ENCODE measurements at places on chromosomes 1 and 21.

- no peak for DNase-seq
Measured at GRCh38 chr1:61426254-61426653, 298.7 kb downstream of the TM2D1 start.

GRCh38 chr1:171254859-171255258 lies 6.6 kb downstream of the FMO1 start:
- peak; percentile 72 for DNase-seq

- peak; percentile 5 for DNase-seq
Measured at GRCh38 chr1:236882678-236883077, 87.6 kb downstream of the MTR start.

GRCh38 chr1:211305044-211305443 lies 21.6 kb upstream of the TRAF5 start:
- peak; percentile 76 for DNase-seq

DNA sequence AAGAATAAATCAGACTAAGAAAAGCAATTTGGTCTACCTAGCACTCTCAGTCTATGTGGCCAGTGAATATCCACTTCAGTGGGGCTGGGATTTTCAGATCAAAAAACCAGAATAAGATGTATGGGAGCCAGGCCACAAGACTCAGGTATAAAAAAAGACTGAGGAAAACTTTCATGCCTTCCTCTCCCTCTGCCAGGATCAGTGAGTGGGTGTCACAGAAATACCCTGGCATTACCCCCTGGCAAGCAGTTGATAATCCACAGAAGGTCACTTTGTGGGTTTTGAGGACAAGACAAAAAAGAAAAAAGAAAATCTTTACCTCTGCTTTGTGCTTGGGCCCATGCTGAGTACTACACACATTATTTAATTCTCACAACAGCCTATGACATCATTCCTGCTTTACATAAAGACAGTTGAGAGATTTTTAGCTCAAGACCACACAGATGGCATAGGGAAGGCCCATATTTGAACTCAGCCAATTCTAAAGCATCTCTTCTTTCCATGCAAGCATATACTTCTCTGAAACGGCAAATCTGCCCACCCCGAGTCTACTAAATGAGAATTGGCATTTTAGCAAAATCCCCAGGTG lies 57.6 kb downstream of the DESI2 start:
- no peak for DNase-seq

DNA sequence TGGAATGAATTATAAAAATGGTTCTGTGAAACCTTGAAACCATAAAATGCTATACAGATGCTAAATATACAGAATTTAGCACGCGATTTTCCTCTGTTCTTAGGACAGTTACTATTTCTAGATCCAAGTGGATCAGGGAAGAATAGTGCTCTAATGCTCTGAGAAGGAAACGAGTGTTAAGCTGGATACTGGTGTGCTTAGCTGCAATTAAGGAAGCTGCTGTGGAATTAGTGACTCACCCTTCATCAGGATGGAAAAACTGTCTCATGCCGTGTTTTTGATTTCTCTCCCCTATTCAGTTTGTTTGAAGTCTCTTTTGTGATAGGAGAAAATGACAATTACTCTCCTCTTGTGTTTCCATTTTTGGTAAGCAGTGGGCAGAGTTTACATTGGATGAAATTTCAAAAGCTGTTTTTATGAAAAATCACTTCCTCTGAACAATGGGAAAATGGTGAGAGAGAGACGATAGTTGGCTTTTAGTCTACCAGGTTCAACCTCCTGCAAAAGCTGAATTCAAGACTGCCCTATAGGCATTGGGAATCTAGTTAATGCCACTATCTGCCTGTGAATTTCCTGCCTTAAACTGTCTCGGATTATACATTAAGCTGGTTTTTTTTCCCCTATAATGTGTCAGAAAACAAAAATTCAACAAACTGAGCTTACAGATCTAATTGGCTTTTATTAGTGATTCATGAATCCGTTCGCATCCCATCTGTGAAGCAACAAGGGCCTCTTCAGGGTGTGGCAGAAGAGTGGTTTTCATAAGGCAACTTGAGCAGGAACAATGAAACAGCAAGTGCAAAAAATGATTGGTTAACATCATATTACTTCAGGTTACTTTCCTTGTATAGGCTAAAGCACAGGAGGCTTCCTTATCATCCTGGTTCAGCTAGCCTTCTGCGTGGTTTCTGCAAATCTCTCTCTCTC lies 179.8 kb downstream of the ST6GALNAC3 start:
- DNase-seq, result peak; percentile 76

DNA sequence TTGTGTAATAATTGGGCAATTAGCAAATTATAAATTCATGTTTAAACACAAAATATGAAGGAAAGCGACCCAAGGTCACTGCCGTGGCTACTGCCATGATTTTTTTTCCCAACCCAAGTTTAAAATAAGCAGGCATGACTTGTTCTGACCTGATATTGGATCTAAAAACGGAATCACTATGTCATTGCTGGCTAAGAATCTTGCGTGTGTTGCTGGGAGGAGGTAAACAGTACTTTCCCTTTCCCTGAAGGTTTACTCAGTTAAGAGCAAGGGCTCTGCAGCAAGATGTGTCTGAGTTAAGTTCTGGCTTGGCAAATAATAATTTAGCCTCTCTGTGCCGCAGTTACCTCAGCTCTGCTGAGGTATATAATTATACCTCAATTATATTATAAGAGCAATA lies 125.7 kb upstream of the L1TD1 start:
- no peak for DNase-seq

- DNase-seq, result no peak
Measured at GRCh38 chr1:66288048-66288447, 245.9 kb upstream of the SGIP1 start.

DNA sequence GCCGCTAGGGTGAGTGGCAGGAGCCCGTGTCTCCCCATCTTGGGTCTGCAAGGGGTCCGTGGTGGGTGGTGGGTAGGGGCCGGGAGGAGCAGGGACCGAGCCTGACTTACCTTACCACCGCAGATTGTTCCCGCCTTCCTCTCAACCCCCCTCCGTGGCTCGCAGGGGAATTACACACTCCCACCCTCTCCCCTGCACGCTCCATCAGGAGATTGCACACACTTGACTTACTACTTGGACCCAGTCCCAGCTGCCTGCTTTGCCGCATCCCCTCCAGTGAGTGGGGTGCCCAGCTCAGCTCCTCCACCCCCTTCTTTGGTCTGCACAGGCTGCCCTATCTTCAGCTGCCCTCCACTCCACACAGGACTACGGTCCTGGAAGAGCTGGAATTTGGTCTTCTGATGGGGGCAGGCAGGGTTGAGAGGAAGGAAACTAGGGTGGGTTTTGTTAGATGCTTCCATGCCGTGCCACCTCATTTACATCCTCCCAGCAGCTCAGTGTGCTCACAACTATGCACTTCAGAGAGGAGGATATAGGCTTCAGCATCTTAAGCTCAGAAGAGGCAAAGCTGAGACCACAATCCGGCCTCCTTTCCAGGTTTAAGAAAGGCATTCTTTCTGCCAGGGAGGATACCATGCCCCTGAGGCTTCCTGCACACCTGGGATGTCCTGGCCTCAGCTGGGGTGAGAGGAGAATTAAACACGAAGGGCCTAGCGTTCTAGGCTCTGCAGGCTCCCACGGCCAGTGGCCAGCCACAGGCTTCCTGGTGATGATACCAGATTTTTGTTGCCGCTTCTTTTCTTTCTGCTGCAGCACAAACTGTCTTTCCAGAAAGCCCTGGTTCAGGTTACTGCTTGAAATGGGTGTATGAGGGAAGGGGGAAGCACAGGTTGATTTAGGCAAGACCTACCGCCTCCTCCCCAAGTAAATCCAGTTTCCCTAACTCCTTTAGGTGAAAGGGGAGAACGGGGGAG lies 2.3 kb downstream of the KCNC4 start:
- DNase-seq, result no peak

GRCh38 chr1:64246294-64246917 lies 43.0 kb downstream of the UBE2U start:
- peak; percentile 55 for DNase-seq

- DNase-seq, result no peak
Measured at GRCh38 chr1:190685676-190686075, 208.0 kb upstream of the BRINP3 start.

GRCh38 chr1:192133350-192133926 lies 24.8 kb upstream of the RGS18 start:
- DNase-seq, result peak; percentile 79

- no peak for DNase-seq
Measured at GRCh38 chr1:202076050-202076511, 46.6 kb upstream of the GPR37L1 start.

DNA sequence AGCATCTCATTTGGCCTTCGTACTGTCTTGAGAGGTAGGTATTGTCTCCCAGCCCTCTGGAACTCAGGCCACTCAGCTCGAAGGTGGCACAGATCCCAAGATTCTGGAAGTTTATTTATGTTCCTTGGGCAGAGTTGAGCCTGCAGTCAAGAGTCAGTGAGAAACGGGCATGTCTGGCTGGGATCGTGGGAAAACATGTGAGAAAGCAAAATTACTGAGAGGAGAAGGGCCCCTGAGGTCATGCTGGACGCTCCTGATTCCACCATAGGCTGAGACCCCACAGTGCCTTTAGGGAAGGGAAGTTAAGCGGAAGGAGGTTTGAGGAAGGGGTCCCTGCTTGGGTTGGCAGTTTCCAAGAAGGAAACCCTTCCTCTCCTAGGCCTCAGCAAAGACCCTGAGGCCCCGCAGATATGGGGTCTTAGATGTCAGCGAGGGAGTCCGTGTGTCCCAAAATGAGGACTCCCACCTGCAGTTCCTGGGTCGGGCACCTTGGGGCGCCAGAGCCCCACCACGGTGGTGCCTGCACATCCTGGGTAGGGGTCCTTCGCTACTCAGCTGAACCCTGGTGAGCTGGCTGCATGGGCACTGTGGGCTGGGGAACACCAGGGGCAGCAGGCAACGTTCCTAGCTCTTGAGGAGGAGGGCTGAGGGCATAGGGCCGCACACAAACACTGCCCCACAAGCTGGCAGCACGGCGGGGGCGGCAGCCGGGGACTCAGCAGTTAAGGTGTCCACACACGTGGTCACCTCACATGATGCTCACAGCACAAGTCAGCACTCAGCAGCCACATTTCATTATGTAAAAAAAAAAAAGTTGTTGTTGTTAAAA lies 12.3 kb upstream of the SEMA4A start:
- DNase-seq, result no peak

GRCh38 chr1:42847721-42848460 lies 1.5 kb downstream of the ZNF691 start:
- DNase-seq, result no peak

DNA sequence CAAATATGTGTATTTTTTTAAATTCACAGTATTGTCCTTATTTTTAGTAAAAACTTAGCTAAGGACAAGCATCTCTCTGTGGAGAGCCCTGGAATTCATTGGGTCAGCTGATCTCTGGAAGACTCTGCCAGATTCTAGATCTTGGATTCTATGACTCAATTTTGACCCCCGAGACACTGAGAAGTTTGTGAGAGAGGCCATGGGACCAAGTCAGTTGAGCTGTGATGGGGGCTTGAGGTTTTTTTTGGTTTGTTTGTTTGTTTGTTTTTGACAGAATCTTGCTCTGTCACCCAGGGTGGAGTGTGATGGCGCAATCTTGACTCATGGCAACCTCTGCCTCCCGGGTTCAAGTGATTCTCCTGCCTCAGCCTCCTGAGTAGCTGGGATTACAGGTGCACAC lies 13.5 kb downstream of the SHISA4 start:
- DNase-seq, result peak; percentile 72

GRCh38 chr1:90174246-90174645 lies 179.3 kb downstream of the ZNF326 start:
- no peak for DNase-seq

GRCh38 chr1:17615157-17615556 lies 75.7 kb downstream of the ARHGEF10L start:
- no peak for DNase-seq

GRCh38 chr1:15758343-15758931 lies at the start of gene FBLIM1:
TSS of gene FBLIM1 (plus strand) at chr1:15758795. CDS start at chr1:15764984, 6,189 bp downstream.
- peak; percentile 45 for DNase-seq

DNA sequence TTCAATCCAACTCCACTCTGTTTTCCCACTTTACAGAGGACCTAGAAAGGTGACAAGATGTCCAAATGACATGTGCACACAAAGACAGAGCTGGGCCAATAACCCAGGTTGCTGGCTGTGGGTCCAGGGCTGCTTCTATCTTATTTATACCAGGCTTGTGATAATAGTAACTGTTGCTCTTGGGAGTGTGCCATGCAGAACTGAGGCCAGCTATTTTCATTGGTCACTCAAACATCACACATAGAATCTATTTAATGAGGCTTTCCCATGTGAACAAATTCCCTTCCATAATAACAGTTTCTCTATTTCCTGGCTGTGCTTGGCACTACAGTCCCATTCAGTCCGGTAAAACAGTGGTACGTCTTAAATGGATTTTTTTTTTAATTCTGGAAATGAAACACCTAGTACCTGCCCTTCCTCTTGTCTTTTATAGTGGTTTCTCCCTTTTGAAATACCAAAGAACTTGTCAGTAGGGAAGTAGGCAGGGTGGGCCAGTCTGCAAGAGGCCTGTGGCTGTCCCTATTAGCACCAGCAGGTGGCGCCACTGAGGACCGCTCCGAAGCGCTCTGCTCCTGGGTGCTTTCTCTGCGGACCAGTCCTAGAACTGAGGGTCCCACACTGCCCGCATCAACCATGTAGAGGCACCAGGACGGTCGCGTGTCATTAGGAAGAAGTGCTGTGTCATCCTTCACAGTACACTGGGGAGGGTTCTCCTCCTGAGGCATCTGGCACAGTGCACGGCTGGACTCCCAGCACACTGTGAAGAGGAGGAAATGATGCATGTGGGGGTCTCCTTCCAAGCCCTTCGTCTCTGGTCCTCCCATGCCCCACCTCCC lies 52.1 kb downstream of the GPR161 start:
- DNase-seq, result peak; percentile 59

DNA sequence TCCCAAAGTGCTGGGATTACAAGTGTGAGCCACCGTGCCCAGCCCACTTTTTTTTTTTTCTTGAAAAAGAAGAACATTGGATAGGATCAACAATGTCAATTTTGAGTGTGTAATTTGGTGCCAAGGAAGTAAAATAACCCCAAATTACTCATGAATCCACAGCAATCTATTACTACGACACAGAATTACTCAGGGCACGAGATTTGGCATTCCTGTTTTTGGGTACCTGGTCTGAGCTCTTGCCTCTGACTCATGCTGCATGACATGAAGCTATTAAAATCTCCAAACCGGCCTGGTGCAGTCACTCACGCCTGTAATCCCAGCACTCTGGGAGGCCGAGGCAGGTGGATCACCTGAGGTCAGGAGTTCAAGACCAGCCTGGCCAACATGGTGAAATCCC lies 10.4 kb downstream of the RNF19B start:
- no peak for DNase-seq

DNA sequence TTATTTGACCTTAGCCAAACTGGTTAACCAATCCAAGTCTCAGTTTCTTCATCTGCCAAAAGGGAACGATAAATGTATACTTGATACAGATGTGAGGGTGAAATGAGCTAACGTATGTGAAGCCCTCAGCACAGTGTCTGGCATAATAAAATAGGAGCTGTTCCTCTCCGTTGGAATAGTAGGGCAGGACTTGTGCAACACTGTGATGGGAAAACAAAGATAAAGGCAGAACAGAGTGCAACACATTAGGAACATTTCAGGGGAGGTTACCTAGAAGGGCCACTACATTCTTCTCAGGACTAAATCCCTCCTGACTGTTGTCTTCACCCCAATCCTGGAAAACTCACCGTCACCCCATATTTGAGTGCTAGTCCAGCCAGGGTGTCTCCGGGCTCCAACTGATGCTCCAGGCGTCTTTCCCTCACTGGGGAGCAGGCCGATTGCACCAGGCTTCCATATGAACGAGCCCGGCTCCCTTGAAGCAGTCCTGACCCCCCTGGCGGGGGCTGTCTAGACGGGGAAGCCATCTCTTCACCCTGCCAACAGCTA lies 896 bp downstream of the LYSMD1 start:
- DNase-seq, result no peak

All from fibroblast of skin of scalp (primary cell).